ENCODE measurements at places on chromosomes 7 and 10.

DNA sequence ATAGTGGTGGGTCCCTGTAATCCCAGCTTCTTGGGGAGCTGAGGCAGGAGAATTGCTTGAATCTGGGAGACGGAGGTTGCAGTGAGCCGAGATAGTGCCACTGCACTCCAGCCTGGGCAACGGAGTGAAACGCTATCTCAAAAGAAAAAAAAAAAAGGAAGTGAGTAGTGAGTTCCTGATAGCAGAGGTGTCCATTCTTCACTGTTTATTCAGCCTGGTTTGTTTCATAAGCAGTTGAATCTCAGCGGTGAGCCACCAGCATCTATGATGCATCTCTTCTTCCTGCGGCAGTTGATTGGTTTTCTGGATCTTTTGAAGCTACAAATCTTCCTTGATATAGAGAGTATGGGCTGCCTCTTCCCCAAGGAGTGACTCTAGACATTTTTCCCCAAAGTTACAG is 316.1 kb upstream of the MTPN start:
- no peak for DNase-seq

DNA sequence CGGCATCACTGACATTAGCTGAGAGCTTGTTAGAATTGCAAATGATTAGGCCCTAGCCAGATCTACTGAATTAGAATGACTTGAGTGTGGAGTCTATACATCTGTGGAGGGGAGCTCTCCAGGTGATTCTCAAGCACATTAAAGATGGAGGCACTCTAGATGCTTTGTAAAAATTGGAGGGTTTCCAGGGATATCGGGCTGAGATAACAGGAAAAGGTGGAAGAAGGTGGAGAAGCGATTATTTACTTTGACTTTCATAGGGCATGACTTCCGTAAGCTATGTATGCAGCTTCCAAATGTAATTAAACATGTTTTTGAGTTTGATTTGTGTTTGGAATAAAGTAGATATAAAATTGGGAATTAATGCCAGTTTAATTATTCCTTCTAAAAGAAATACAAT is 235.0 kb upstream of the PTN start:
- DNase-seq: no peak

DNA sequence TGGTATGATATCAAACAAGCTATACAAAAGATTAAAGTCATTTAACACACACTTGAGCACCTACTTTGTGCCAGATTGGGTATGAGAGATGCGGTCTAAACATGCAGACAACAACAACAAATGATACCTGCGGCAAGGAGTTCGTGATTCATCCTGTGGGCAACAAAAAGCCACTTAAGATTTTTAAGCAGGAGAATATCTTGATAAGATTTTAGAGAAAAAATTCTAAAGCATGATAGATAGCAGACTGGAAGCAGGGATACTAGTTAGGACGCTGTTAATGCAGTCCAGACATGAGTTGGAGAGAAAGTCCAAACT is 1.6 kb upstream of the KBTBD2 start:
- no peak for DNase-seq

- DNase-seq: no peak
These were observed 181.1 kb downstream of the ST7 start for GRCh38 chr7:117134411-117134810.

DNA sequence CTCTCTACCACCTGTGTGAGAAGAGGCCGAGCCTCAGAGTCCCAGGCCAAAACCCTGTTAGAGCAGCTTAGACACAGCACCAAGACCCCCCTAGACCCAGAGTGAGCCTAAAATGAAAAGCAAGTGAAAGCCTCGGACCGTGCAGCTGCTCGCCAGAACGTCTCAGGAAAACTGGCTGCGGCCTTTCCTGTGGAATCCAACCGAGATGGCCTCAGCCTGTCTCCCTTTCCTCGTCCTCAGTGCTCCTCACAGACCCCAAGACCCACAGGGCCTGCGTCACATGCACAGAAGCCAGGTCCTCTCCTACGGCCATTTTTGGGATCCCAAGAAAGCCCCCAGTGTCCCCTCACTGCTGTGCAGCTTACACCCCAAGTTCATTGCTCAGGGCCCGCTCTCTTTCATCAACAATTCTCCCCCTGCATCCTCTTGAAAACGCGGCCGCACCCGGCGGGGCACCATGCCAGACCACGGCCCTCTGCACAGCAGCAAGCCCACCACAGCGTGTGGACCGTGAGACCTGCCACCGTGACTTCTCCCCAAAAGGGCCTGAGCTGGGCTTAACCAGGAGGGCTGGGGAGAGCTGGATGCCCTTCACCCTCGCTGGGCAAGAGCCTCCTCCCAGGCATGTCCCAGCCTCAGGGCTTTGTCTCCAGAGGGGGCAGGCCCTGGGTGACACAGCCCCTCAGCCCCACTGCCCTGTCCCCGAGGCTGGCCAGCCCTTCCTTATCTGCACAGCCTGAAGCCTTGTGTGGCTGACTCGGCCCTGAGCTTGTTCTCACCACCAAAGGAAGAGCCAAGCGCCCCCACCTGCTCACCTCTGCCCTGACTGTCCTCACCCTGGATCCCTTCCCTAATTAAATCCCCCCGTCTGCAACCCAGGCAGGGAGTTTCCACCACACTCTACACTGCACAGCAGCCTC is 142.9 kb downstream of the PTPRN2 start:
- no peak for DNase-seq

GRCh38 chr10:124484661-124485060 is 23.0 kb downstream of the LHPP start:
- DNase-seq: no peak

DNA sequence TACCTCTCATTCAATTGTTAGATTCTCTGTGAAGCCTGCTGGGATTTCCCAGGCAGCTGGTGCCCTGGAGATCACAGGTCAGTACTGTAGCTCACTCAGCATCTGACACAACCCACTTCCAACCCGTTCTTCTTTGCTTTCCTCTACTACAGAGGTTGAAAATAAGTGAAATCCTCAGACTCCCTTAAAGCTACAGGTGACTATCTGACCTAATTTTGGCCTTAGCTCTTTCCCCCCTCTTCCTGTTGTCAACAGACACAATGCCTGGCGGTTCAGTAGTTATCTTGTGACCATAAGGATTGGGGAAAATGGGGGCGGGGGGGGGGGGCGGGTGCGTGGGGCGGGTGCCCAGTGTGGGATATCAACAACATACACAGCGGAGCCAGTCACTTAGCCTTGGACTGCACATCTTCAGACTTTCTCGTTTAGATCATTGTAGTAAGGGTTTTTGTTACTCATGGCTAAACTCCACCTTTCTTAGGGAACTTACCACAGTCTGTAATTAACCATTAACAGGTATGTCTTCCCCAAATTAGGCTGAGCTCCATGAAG is 37.8 kb downstream of the MTPN start:
- no peak for DNase-seq

DNA sequence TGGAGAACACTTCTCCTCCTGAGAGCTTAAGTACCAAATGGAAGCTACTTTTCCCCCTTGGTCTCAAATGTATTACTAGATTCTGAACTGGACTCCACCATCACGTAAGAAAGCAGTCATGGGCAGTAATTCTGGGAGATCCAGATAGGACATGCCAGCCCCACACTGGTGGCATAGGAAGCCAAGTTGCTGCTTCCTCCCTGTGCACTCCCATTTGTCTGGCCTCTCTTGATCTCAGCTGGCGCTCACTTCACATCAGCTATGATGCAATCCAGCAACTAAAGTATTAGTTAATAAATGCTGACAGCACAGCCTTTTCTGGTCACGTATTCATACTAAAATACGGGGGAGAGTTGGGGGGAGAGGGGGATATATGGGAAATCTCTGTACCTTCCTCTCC is 3.4 kb upstream of the IL6 start:
- no peak for DNase-seq

DNA sequence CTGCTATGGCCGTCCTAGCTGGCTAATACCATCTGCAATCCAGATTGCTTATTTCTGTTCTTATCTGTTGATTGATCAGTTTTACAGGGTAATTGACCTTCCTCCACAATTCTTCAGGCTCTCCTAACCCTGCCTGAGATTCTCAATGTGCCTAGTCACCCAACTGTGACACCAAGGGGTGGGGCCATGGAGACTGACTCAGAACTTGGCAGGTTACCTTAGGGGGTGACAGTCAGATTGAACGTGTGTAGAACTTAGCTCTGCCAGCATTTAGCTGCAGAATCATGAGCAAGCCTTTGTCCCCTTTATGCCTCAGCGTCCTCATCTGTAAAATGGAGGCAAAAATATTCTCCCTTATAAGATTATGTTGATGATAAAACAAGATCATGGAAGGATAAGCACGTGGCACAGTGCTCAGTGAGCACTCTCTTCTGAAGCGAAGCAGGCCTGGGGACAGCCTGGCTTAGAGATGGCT is 19.1 kb upstream of the LEP start:
- DNase-seq: no peak

DNA sequence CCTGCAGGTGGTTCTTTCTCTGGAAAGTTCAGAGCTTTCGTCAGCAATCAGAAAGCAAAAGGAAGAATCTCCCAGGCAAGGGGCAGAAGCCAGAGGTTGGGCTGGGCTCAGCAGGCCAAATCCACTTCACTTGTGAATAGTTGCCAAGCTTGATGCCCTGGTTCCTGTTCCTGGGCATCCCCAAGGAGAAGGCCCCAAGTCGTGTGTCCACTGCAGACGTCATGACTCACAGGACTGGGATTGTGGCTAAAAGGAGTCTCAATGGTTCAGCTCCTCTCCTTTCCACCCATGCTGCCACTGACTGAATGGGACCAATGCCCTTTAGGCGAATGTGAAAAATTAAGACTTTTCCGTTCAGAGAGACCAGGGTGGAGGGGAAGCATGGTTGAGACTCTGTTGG is 38.6 kb upstream of the TRIM8 start:
- no peak for DNase-seq

DNA sequence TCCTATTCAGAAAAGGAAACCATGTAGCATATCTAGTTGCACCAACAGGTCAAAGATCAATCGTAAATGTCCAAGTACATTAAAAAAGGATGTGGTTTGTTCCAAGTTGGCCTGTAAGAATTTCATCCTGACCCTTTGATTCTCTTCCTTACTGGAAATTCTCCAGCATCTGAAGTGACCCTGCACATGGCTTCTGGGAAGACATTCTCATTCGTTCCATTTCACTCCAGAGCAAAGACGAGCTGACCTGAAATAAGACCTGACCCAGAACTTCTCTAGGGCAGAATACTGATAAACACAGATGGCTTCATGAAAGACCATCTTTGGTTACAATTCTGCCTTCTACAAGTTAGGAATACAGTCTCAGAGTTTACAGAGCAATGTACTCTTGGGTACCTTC is 39.8 kb downstream of the ASB4 start:
- no peak for DNase-seq

- DNase-seq: no peak
These were observed 30.7 kb downstream of the MBL2 start for GRCh38 chr10:52741851-52742250.

GRCh38 chr7:78720066-78720465 is 733.4 kb downstream of the MAGI2 start:
- DNase-seq: no peak

GRCh38 chr7:153061910-153062528 is 302.5 kb downstream of the ACTR3B start:
- no peak for DNase-seq

GRCh38 chr7:128863433-128863989 is 855 bp downstream of the ATP6V1F start:
- DNase-seq: no peak

DNA sequence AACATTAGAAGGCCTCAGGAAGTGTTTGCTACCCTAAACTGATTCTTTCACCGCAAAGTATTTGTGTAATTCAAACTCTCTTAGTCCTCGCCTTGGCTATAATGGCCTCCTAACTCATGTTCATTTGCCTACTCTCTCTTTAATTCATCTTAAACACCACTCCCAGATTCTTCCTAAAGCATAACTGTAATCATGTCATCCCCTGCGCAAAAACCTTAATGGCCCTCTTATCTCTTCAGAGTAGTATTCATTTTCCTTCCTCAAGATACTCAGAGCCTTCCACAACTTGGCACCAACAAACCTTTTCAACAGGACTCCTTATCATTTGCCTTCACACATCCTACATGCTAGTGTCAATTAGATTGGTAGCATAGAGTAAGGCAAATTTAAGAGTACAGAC is 42.9 kb downstream of the CSTF2T start:
- no peak for DNase-seq

DNA sequence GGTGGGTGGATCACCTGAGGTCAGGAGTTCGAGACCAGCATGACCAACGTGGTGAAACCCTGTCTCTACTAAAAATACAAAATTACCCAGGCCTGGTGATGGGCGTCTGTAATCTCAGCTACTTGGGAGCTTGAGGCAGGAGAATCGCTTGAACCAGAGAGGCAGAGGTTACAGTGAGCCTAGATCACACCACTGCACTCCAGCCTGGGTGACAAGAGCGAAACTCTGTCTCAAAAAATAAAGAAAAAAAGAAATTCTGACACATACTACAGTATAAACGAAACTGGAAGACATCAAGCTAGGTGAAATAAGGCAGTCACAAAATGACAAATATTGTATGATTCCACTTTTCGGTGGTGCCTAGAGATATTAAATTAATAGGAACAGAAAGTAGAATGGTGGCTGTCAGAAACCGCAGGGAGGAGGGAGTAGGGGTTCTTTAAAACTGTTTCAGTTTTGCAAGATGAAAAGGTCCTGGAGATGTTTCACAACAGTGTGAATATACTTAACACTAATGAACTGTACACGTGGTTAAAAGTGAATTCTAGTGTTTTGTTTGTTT is 23.2 kb downstream of the PILRA start:
- peak; percentile 24 for DNase-seq

GRCh38 chr10:9253121-9253520 is 1198.6 kb downstream of the GATA3 start:
- no peak for DNase-seq

DNA sequence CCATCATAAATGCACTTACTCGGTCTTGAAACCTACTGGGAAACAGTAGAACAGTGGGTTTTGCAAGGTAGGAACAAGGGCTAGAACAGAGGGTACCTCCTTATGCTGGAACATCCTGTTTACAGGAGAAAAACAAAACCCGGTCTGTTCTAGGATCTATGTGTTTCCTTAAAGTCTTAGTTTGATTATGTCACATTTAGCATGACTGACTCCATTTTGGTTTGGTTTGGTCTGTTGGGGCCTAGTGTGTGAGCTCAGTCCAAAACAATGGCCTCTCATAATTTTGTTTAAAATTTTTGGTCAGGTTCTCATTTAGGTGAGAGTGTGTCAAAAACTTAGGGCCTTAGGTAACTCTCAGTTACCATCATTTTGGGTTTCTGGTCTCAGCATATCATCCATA is 96.3 kb upstream of the TRIM24 start:
- DNase-seq: no peak

- peak; percentile 8 for DNase-seq
These were observed 4.8 kb upstream of the CHN2 start for GRCh38 chr7:29189743-29190201.

GRCh38 chr10:87590705-87591588 is 68.7 kb upstream of the PAPSS2 start:
- no peak for DNase-seq

- no peak for DNase-seq
These were observed 386.5 kb upstream of the PFKP start for GRCh38 chr10:2680821-2681220.
